GOT3 (cell line): ENCODE measurements at places on chromosomes 7 and 10.

DNA sequence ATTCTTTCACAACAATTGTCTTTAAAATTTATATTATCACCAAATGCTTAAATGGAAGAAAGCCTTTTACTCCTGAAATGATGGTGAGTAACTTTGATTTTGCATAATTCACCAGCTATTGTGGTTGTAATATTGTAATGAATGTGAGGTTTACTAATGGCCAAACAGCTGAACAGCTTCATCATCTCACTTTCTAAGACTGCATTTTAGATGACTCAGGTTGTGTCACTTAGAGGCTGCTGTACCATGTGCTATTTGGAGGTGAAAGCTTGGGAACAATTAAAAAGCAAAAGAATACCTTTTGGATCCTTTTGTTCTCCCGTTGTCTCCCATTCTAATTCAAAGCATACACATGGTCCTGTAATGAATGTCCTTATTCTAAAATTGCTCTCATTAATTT lies 604.0 kb upstream of the PFKP start:
- no peak for DNase-seq

- DNase-seq, result no peak
These were observed 6.3 kb downstream of the NPFFR1 start for GRCh38 chr10:70277396-70278030.

DNA sequence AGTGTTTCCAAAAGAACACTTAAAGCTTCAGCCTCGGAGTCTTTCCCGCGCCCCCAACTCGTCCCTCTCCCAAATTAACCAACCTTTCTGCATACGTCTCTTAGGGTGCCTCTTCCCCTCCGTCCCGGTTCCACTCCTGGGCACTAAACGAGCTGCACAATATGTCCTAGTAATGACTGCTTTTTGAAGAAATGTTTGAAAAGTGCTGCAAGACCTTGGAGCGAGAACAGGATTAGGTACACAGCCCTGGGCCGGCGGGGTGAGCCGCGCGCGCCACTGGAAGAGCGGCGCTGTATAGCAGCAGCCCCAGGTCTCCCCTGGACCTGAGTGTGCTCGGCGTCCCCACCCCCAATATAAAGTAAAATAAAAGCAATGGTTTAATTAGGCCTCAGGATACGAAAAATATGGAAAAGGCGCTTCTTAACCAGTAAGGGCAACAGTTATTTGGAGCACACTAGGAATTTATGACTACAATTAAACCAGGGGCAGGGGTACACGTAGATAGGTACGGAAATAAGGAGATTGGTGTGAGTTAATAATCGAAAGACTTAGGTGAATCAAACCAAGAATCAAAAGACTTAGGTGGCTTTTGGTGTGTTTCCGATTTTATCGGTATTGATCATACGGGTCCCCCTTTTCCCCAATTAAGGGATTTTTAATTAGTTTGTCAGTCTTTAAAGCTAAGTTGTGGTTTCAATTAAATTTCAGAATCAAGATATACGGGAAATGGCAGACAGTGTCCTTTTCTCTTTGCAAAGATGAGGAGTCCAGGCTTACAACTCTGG lies 1.9 kb downstream of the TET1 start:
- DNase-seq, result no peak

DNA sequence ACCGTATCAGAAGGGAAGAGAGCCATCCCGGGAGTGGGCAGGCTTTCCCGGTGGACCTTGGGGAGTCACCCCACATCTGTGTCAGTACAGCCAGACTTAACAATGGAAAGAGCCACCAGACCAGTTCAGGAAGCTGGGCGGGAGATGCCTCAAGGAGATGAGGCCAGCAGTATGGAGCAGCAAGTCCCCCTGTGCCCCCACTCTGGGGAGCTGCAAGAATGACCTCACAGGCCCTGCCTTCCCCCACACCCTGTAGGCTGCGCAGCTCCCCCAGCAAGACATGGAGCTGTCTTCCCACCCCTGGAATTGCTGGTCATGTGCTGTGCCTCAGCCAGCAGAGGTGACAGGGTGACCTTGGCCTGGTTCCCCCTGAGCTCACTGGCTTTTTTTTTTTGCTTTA lies 76.8 kb upstream of the INSIG1 start:
- no peak for DNase-seq

- DNase-seq, result no peak
These were observed 290.8 kb upstream of the ZNF32 start for GRCh38 chr10:43939389-43939938.

DNA sequence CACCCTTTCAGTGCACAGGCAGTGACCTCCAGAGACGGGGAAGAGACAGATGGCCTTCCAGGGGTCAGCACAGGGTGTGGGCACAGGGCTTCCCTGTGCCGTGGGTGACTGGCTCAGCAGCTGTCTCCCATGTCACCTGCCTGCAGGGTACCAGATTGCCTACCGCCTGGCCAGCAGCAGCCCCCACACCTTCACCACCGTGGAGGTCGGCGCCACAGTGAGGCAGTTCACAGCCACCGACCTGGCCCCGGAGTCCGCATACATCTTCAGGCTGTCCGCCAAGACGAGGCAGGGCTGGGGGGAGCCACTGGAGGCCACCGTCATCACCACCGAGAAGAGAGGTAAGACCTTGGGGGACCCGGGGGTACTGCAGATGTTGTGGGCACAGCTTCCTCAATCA lies 536.5 kb upstream of the FOXK1 start:
- DNase-seq, result no peak

DNA sequence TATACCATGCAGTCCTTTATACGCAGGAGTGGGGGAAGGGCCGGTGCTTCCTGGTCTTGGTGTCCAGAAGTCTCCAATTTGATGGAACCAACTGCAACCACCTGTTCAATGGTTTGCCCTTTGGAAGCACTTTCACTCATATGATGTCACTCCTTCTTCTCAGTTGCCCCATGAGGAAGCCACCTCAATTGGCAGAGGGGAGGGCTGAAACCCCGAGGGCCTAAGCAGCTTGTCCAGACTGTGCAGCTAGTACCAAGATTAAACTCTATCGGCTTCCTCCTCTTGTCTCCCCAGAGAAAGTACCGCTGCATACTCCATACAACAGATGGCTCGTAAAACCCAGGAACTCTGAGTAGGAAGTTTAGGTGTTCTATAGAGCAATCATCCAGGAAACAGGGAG lies 789.4 kb downstream of the TYW1 start:
- no peak for DNase-seq

- no peak for DNase-seq
These were observed 50.9 kb upstream of the SCIN start for GRCh38 chr7:12519682-12520009.

- no peak for DNase-seq
These were observed 915.8 kb downstream of the TYW1 start for GRCh38 chr7:67912437-67912836.

- DNase-seq, result no peak
These were observed 3.8 kb downstream of the LRCH4 start for GRCh38 chr7:100582041-100582579.

GRCh38 chr10:5159126-5159525 lies 25.8 kb downstream of the AKR1C8 start:
- no peak for DNase-seq

DNA sequence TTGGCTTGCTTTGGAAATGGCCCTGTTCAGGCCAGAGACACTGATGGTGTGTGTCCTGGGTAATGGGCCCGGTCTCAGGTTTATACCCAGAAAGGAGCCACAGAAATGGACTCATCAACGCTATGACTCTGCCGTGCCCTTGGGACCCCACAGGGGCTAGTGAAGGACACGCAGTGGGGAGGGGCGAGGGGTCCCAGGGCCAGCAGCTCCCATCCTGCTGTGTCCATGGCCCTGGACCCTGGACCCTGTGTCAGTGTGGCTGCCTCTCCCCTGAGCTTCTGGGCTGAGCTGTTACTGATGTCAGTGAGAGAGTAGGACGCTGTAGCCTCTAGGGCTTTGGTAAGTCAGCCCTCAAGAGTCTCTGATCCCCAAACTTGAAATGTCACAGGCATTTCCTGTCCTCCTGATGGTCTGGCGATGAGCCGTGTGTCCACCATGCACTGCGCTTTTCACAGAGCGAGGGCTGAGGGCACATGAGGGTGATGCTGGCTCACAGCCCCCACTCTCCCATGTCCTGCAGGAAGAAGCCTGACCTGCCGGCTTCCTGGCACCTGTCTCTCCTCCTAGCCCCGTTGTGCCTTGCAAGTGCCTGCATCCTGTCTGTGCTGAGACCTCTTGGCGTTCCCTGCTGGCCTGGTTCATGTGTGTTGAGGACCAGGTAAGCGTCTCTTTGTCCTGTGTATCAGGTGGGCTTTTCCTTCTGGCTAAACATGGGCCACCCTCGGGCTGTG lies 4.4 kb downstream of the ZNF316 start:
- no peak for DNase-seq

DNA sequence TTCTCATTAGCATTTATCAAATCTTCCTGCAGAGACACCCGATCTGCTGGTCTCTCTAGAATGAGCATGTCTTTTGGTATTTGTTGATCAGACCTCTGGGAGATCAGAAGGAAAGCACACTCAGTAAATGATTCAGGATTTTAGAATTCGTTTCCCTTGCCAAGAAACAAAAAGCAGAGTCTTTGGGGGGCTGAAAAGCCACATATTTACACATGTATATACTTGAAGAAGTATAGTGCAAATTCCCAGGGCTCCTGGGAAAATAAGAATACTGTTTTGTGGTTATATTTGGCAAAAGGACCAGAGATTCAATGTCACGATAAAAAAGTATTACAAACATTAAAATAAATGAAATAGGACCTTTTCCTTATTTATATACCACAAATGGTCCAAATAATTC lies 100.2 kb downstream of the AGMO start:
- no peak for DNase-seq

DNA sequence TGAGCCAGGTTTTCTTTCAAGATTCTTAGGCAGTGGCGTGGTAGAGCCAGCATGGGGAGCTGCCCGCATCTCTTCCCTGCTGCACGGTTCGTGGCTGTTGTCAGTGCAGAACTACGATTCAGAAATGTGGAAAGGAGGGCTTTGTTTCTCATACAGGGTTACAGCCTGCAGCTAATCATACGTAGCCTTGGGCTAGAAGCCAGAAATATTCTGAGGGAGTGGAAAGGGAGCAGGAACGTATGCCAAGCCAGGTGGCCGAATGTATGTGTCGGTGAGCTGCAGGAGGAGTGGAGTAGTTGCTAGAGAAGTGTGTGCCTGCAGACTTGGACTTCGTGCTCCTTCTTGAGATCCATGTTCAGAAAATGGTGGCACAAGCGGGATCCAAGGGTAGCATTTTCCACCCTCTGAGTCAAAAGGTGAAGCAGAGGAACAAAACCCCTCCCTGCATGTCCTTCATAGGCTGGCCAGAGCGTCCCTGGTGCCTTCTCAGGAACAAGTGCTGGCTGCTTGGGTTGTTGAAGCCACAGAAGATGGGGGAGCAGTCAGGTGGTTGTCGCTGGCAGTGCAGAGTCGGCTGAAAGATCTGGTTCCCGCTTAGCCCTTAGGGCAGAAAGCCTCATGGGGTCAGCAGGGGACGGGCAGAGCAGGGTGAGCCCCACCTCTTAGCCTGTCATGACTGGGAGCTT lies 40.9 kb downstream of the LANCL2 start:
- DNase-seq, result no peak

GRCh38 chr7:26583094-26583648 lies 281.2 kb downstream of the SKAP2 start:
- DNase-seq, result no peak

DNA sequence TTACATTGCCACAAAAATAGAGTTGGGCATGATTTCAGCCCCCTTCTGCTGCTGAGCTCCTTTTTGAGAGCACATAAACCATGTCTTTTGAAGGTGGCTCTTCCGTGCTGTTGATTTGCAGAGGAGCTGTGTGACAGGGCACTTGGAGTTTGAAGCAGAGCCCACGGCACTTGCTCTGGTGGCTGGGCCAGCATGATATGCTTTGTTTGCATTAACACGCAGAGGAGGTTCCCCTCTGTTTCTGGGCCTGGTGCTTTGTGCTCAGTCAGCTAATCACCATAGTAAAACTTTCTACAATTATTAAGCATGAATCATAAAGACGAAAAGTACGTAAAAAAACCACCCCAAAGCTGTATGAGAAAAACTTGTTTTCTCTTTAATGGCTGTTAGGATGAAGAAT lies 40.1 kb downstream of the RBM33 start:
- no peak for DNase-seq

DNA sequence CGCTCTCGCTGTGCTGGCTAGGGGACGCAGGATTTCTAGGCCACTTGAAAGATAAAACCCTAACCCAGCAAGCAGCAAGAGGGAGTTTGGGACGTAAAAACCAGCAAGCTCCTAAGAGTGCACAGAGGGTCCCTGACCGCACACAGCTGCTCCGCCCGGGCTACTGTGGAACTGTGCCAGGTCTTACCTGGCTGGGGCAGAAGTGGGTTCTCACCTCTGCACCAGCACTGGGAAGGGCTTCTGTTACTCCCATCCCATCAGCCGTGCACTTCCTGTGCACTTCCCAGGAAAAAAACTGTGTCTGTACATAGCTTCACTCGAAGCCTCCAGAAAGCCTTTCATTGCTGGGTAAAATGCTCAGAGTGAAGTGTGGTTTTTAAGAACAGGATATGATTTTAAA lies 45.9 kb upstream of the PTF1A start:
- no peak for DNase-seq

DNA sequence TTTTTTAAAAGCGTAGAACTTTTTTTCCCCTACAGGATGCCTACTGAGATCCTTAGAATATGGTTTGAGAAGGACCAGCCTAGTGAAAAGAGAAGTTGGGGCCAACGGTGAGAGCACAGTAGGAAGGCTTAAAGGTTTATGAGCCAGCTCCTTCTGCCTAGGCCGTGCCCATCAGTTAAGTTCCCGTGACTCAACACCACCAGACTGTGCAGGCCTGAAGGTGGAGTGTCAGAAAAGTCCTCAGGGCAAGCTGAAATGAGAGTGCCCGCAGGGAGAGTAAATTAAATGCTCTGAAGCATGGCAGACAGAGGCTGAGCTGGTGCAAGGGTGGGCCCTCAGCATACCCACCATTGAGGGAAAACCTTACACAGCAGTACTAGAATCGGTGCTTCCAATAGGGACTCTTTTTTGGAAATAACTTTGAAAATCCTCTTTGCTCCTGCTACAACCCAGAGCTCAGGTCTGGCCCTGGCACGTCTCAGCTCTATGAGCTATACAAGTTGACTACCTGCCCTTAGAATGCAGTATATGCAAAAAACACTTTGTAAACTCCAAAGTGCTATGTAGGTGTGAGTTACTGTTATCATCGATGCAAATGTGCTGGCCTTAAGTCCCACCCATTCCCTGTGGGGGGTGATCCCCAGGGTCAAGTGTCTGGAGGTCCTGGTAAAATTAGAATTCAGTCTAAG lies 15.2 kb upstream of the C10orf67 start:
- no peak for DNase-seq

- DNase-seq, result no peak
These were observed 83.9 kb downstream of the BAMBI start for GRCh38 chr10:28761084-28761846.

DNA sequence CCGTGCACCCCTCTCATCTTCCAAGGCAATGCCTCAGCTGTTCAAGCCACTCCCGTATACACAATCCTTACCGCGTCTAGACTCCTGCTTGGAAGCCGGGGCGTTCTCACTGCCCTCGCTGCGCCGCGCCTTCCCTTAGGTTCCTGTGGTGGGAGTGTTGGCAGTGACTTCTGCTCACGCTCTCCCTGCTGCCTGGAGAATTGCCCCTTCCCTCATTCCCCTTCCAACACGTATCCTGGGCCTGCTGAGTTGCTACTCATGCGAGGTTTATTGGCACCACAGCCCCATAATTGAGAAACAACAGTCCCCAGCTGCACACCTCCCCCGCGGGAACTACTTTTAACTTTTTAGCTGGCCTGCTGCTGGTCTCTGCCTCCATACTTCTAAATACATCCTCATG lies 31.9 kb downstream of the RBM17 start:
- DNase-seq, result no peak

- DNase-seq, result no peak
These were observed 5.3 kb upstream of the PILRA start for GRCh38 chr7:100367676-100368613.

GRCh38 chr10:317271-317769 lies 182.1 kb downstream of the ZMYND11 start:
- no peak for DNase-seq

GRCh38 chr10:120508393-120508792 lies 51.4 kb downstream of the PLPP4 start:
- no peak for DNase-seq
